ENCODE measurements at places on chromosomes 13 and 19.

GRCh38 chr19:14475251-14476073 is at the start of gene PTGER1:
TSS of gene PTGER1 (minus strand) at chr19:14475354. CDS start at chr19:14474320, 1,034 bp downstream.
- peak; percentile 59 for DNase-seq

DNA sequence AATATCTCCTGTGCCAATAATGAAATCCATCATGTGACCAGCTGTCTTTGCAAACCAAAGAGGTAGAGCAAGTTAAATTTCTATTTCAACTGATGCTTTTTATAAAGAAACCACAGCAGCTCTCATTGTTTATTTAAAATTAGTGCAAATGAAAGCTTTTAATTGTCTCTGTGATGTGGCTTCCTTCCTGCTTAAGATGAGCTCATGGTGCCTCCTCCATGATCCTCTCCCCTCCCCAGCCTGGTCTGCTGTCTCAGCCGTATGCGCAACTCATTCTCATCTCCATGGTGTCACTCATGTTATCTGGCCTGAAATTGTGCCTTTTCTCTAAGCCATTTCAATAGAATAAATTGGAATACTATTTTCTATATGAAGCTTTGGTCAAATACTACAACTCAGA is 270.6 kb downstream of the FGF14 start:
- no peak for DNase-seq

DNA sequence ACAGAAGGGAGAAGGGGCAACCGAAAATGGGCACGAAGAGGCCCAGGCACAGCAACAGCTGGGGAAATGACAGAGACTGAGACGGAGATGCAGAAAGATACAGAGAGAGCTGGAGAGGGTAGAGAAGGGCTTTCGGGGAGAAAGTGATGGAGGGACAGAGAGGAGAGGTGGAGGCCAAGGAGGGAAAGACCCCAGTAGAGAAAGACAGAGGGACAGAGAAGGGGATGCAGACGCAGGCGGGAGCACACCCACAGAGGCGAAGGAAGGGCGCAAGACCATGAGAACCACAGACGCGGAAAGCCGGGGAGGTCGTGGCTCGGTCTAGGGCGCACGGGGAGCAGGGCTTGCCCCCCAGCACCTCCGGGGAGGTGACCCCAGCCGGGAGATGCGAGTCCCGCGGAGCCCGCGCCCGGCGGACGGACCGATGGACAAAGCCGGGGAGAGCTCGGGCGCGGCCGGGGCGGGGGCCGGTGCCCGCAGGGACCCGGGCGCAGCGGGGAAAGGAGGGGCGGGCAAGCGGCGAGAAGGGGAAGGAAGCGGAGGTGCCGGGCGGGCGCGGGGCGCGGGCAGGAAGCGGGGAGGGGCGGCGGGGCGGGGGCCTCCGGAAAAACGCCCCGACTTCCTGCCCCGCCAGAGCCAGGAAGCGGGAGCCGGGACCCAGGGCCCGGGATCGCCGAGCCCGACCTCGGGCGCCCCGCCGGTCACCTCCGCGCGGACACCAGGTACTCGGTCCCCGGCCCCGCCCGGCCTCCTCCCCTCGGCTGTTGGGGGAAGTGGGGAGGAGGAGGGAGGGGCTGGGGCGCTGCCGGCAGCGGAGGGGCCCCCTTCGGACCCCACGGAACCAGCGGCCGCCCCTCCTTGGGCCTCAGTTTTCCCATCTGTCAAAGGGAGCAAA is at the start of gene ARHGEF1:
Gene ARHGEF1, plus strand, starts transcription at position 617 of the 895 bp plus-strand sequence. CDS start 4,899 bp downstream, outside the sequence.
- DNase-seq = peak; percentile 76

DNA sequence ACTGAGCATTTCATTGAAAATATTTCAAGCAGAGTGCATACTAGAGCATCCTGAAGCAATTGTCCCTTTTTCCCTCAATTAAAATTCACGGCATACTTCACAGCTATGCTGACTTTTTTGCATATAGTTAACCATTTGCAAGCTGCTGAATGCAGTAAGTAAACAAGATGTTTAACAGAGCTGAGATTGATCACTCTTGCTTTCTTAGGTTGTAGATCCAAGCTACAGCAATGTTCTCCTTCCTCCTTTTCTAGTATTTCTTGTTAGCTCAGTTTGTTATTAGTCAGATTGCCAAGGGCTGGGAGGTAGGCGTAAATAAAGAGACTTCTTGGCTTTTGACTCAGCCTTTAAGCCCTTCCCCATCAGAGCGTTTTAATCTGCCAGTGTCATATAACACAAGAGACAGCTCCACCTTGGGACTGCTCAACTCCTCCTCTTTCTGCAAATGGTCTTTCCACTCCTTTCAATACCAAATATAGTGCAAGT is at the start of gene SLITRK6:
Gene SLITRK6, minus strand, starts transcription at position 323 of the 486 bp plus-strand sequence. CDS start 2,911 bp downstream, outside the sequence.
- no peak for DNase-seq

GRCh38 chr13:102699504-102699903 is 4.7 kb upstream of the METTL21C start:
- no peak for DNase-seq

DNA sequence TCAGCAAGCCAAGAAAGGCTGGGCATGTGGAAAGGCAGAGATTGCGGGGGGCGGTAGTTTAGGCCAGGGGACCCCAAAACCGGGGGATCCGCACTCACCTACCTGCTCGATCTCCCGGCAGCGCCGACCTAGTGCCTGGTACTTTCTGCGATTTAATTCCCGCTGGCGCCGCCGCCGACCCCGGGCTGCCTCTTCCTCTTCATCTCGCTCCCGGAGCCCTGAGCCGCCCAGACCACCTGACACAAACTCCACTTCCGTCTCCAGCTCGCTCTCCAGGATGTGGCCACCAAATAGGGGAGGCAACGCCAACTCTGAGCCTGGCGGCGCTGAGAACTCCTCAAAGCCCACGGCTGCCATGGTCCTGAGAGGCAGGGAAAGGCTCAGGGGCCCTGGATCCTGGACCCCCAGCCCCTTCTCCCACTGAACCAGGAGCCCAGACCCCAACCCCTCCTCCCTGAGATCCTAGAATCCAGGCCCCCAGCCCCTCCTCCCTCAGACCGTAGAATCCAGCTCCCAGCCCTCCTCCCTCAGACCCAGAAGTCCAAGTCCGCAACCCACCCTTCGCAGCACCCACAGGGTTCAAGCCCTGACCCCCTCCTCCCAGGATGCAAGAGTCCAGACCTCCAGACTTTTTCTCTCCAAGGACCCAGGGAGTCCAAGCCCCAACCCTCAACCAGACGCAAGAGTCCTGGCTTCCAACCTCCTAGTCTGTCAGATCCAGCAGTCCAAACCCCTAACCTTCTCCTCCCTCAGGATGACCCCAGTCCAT is 933 bp downstream of the TFPT start:
- DNase-seq = peak; percentile 70

GRCh38 chr13:77742801-77743200 is 45.3 kb downstream of the SLAIN1 start:
- DNase-seq = no peak

DNA sequence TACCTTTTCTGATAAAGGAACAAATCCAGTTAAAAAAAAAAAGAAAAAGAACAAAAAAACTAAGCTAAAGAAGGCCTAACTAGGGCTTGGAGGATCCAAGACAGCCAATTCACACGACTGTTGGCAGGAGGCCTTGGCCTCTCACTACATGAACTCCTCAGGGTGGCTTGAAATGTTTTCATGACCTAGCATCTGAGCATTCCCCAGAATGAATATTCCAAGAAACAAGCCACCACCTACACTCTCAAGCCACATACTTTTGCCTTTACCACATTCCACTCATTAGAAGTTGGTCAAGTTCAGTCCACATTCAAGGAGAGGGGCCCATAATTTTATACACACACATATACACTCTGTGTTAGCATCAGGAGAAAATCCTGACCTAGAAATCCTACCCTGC is 97.6 kb upstream of the SIAH3 start:
- DNase-seq = no peak

- DNase-seq = no peak
Observed at GRCh38 chr13:79149210-79149609, 256.8 kb downstream of the RBM26 start.

DNA sequence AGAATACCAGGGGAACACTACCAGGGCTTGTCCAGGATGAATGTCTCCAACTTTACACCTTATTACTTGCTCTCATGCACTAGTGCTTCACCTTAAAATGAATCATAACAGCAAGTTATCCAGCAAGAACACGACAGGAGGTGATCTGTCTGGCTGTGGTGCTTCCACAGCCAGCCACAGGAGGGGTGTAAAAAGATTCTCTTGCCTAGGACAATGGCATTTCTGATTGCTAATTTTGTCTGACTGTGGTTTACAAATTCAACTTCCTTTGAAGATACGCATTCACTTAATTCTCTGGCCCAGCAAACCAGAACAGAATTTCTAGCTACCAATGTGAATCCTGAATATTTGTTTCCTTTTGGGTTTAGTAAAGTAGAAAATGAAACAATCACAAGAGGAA is 23.1 kb upstream of the COG3 start:
- peak; percentile 40 for DNase-seq

DNA sequence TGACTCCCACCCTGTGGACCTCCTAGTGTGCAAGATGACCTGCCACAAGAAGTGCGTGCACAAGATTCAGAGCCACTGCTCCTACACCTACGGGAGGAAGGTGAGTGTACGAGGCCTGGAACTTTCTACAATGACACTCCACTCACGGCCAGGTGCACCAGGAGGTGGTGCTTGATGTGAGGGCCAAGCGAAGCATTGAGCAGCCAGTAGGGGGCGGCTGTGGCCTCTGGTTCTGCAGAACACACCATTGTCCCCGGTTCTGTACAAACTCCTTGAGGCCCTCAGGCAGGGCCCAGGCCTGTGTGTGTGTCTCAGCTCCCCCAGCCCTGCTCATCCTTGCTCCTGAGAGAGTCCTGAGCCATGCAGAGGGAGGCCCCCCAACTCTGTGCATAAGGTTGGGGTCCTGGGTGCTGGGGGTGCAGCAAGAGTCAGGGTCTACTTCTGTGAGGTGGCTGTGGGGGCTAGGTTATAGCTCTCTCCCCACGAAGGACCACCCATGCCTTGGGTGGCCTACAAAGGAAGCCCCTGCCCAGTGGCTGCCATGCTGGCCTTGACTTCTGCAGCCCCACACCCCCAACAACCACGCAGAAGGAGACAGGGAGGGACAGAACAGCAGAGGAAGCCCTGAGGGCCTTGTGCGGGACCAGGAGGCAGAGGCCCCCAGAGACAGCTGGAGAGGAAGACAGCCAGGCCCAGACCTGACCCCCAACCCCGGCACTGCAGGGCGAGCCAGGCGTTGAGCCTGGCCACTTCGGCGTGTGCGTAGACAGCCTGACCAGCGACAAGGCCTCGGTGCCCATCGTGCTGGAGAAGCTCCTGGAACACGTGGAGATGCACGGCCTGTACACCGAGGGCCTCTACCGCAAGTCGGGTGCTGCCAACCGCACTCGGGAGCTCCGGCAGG is 9.7 kb upstream of the USE1 start:
- DNase-seq = peak; percentile 67

- no peak for DNase-seq
Observed at GRCh38 chr13:50334115-50334778, 319.0 kb downstream of the KCNRG start.

DNA sequence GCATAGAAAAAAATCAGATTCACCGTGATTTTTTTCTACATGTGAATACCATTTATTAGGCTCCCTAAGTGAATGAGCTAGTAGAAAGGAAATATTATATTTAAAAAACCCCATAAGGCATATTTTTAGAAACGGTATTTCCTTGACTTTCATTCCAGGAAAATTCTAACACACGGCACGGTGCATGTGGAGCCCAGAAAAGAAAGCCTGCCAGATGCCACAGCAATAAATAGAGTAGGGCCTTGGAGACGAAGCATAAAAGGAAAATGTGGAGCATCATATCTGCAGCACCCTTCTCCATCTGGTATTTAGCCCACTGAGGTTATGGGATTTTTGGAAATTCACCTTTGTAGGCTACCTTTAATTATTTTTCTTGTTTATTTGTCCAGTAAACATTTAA is 314.4 kb downstream of the ENOX1 start:
- DNase-seq = no peak

DNA sequence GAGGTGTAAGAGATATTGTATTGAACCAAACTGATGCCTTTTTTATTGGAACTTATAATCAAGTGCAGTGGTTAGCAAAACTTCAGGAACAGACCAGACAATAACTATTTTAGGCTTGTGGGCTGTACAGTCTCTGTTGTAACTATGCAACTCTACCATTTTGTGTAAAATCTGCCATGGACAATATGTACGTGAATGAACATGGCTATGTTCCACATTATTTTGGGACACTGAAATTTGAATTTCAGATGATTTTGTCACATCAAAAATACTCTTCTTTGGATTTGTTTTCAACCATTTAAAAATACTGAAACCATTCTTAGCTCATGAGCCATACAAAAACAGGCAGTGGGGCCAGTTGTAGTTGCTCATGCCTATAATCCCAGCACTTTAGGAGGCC is 27.9 kb upstream of the PEG3 start:
- no peak for DNase-seq

DNA sequence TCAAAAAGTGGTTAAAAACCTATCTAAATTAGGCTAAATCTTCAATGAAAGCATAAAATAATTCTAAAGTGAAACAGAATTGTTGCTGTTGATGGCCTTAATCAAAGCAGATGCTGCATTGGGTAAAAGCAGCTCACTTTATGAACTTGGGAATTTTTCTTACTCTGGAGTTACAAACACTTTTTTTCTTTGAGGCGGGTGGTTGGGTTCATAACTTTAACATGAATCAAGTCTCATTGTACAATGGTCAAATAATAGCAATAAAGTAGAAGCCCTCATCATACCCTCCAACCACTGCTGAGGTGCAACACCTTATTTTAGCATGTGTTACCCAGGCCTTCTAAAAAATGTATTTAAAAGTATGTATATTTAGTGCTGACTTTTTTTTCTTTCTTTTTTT is 29.1 kb downstream of the NUP58 start:
- DNase-seq = no peak

DNA sequence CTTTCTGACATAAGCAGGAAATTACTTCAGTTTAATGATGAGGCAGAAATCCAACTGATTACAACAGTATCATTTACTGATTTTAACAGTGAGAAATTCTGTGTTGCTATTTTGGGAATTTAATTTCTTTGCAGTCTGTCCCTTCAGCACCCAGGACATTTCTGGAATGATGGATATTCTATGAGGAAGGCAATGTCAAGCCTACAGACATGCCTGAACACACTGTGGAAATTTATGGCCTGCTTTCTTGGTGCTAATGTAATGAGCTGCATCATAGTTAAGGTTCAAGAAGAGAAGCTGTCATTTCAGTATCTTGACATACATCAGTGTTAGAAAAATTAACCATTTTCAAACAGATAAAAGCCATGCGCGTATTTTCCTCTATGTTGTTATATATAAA is 87.7 kb downstream of the SLITRK1 start:
- no peak for DNase-seq

- DNase-seq = no peak
Observed at GRCh38 chr19:57053401-57053800, 66.4 kb upstream of the USP29 start.

- no peak for DNase-seq
Observed at GRCh38 chr13:20077086-20077485, 83.8 kb downstream of the GJA3 start.

DNA sequence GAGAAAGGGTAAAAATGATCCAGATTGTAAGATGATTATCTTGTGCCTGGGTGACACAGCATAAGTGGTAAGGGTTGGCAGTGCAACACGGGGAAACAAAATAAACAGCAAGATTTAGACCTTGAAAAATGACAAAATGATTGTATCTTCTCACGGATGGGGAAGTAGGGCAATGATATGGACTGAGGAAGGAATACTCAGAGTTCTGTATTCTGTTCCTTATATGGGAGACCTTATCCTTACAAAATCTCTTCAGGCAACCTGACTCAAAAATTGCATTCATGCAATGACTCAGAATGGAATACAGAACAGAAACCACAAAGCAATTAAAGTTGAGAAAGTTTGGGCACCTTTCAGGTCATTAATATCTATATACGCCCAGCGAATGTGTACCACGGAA is 149.0 kb downstream of the HS6ST3 start:
- no peak for DNase-seq

Measured in GM13977 (cell line).